Activated T-helper 1 cell treated with anti-CD3 and anti-CD28 coated beads, Interleukin-2, amount 50 U/mL, for 16 hours (primary cell): ENCODE measurements at places on chromosomes 11 and 22.

DNA sequence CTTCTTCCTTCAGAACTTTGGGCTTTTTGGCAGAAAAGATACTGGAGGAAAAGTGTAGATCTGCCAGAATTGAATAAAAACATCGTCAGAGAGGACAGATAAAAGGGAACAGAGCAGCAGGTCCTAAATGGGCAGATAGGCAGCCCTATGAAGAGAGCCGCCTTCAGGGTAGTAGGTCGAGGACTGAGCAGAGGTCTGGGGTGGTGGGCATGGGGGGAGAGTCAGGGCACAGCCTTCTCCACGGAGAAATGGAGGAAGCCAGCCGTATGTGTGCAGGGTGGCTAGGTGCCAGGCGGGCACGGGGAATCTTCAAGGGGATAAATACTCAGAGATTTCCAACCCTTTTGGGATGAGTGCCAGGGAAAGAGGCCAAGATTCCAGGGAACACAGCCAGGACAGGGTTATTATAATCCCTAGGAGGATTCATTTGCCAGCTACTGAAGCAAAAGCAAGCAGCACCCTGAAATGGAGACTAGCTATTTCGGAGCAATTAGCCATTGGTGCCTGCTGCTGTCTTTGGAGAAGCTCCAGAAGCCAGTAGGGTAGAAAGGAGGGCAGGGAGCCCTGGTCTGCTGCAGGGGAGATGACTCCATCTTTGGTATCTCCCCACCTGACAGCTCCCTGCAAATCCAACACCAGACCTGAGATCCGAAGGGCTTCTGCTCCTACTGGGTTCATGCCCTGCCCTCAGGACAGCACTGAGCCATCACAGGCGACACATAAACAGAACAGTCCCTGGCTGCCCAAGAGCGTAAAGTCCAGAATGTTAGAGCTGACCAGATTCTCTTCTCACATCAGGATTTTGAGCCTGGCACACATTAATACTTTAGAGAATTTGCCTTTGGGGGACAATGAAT is 174.5 kb upstream of the NTM start:
- DNase-seq, result no peak

DNA sequence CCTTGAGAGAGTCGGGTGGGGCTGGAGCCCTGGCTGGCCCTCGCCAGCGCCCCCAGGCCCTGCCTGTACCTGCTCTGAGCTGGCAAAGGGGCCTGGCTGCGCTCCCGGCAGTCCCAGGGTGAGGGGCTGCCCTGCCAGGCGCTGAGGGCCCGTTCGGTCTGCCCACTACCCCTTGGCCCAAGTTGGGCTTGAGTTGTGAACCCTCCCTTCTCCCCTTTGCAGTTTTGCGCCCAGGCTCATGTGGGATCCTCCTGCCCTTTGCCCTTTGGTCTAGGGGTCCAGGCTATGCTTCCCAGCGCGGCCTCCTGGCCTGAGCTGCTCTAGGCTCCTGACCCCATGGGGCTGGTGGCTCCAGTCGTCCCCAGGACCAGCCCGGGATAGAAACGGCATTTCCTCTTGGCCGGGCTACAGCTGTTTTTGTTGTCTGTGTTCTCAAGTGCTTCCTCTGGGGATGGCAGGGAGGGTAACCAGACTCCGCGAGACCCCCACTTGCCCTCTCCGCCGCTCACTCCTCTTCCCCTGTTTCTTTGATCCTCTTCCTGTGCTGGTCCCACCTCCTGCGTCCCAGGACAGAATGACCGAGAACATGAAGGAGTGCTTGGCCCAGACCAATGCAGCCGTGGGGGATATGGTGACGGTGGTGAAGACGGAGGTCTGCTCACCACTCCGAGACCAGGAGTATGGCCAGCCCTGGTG is 34.9 kb downstream of the PRDM11 start:
- DNase-seq, result no peak

GRCh38 chr22:38772623-38772873 is 16.8 kb upstream of the SUN2 start:
- no peak for DNase-seq

- no peak for DNase-seq
Observed at GRCh38 chr11:126969865-126970479, 30.6 kb downstream of the KIRREL3 start.

GRCh38 chr11:112085822-112086421 is 634 bp downstream of the TIMM8B start:
- DNase-seq, result no peak

- no peak for DNase-seq
Observed at GRCh38 chr11:127612607-127613006, 612.0 kb upstream of the KIRREL3 start.

GRCh38 chr22:19984201-19984753 is 32.3 kb downstream of the ARVCF start:
- DNase-seq, result no peak

GRCh38 chr11:22508665-22509064 is 117.0 kb downstream of the FANCF start:
- DNase-seq, result no peak

GRCh38 chr11:26946257-26946716 is 47.6 kb upstream of the FIBIN start:
- DNase-seq, result no peak

- DNase-seq, result no peak
Observed at GRCh38 chr11:27370374-27370773, 7.4 kb upstream of the CCDC34 start.

DNA sequence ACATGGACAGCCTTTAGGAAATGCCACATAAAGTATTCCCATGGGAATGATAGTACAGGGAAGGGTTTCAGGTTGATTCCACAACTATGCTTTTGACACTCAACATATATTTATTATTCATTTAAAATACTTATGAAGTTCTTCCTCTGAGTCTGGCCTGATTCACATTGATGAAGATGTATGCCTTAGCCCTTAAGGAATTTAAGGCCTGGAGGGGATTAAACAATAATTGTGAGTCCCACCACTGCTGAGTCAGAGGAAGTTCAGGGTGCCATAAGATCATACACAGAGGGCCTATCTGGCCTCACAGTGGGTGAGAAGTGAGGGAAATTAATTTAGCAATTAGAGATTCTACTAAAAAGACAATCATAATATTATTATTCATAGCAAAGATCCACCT is 161.1 kb upstream of the SNX19 start:
- DNase-seq, result no peak

GRCh38 chr22:49882519-49883293 is 29.1 kb downstream of the ZBED4 start:
- no peak for DNase-seq

GRCh38 chr11:130381317-130381716 is 47.1 kb downstream of the ADAMTS8 start:
- DNase-seq, result no peak

DNA sequence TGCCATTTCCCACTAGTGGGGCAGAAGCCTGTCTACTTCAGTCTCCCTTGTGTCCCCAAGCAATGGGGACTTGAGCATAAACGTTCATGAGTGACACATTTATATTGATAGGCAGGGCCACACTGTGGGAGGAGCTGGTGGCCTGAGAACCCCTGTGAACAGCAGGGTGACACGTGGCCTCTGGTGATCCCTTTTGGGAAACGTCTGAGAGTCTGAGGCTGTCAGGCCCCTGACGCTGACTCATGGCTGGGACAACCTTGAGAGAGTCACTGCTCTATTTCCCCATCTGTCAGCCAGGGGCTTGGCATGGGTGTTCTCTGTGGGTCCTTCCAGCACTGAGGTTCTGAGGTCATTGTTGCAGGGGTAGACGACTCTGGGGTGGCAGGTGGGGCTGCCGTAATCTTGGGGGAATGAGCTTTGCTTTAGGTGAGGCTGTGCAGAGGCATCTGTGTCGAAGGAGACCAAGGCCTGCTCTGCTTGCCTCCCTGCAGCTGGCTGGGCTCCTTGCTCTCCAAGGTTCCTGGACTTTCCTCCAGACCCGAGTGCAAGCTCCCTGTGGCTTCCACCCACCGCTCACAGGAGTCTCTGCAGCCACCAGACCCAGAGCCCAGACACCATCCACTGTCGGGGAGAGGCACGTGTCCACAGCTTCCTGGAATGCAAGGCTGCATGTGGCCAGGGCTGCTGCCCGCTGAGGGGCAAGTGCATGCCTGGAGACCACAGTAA is 54.7 kb downstream of the SMIM38 start:
- no peak for DNase-seq

DNA sequence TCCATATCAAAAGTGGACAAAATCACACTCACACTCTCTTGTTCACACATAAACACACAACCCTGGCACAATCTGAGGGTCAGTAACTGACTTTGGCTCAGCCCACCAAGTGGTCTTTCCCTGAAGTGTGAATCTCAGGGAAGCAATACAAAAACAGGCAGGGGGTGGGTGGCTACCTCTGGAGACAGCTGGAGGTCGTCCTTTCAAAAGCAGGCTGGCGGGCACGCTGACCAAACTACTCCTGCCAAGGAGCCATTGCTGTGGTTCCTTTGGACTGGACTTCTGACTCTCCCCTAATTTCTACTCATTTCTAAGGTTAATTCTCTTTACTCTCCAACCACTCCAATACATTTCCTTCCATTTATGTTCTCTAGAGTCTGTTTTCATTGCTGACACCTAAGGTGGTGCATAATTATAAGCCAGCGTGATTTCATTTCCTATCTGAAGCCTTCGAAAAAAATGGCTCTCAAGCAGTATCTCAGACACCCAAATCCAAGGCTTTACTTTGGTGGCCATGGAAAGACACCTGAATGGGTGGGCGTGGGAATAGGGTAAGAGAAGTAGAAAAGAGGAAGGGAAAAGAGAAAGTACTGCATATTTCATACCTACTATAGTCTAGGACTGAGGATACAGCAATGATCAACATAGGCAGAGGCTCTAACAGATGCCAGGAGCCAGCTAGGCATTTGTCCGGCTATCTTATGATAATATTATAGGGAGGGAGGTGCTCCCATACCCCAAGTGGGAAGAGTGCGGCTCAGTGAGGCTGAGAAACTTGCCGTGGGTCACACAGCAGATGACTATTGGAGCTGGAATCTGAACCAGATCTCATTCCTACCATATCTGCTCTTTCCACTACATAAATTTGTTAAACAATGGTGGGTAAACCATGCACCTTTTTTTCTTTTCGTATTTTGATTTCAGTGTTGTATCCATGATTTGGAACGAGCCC is 22.0 kb downstream of the FZD4 start:
- DNase-seq, result no peak

DNA sequence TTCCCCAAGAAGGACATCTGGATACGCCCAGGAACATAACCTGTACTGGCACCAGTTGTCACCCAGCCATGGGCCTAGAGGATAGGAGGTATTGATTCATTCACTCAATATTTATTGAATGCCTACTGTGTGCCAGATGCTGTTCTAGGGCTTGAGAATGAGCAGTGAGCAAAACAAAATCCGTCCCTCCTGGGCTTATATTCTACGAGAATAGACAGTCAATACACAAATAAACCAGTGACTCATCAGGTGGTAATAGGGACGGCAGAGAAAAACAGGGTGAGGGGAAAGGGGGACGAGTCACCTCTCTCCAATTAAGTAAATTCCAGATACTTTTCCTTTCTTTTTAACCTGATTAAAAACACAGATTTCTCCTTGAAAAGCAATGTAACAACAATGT is 103.5 kb downstream of the MICAL2 start:
- no peak for DNase-seq

GRCh38 chr22:48842976-48843375 is 984.7 kb downstream of the BRD1 start:
- DNase-seq, result no peak

GRCh38 chr11:1404461-1405185 is 14.9 kb downstream of the BRSK2 start:
- DNase-seq, result no peak

GRCh38 chr11:125165111-125165842 is 726 bp downstream of the PKNOX2 start:
- DNase-seq, result no peak

GRCh38 chr11:124884869-124885479 is 12.7 kb downstream of the ROBO4 start:
- no peak for DNase-seq

DNA sequence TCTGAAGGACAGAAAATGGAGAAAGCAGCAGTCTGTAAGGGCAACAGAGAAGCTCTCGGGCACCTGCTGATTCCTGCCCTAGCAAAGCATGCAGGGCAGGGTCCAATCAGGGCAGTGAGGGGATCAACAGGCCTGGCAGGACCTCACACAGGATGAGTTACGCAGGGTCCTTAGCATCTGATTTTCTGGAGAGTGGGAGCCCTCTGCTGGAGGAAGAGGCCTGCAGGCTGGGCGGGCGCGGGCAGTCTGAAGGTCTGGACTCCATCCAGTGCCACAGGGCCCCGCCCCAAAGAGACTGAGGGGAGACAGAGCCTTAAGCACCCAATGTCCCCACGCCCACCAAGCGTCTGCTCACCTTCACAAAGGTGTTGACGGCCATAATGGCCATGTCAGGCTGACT is 28.9 kb downstream of the AP1B1 start:
- DNase-seq, result no peak

GRCh38 chr22:40137132-40137531 is 40.6 kb upstream of the TNRC6B start:
- no peak for DNase-seq

GRCh38 chr11:131723088-131723487 is 352.7 kb downstream of the NTM start:
- DNase-seq, result no peak

- no peak for DNase-seq
Observed at GRCh38 chr11:119691020-119691666, 37.9 kb downstream of the NECTIN1 start.

DNA sequence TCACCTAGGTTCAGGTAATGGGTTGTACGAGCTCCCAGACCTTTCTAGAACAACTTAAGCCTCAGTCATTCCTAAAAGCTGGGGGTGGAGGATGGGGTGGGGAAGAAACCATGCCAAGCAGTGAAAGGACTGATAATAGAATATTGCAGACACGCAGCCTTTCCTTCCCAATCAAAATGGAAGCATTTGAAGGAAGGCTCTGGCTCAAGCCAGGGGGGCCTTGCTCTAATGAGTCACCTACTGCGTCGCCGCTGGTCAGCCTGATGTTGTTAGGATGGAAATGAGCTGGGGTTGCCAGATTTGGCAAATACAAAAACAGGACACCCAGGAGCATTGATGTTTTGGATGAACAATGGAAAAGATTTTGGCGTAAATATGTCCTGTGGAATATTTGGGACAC is 6.2 kb downstream of the SYT12 start:
- DNase-seq, result no peak

DNA sequence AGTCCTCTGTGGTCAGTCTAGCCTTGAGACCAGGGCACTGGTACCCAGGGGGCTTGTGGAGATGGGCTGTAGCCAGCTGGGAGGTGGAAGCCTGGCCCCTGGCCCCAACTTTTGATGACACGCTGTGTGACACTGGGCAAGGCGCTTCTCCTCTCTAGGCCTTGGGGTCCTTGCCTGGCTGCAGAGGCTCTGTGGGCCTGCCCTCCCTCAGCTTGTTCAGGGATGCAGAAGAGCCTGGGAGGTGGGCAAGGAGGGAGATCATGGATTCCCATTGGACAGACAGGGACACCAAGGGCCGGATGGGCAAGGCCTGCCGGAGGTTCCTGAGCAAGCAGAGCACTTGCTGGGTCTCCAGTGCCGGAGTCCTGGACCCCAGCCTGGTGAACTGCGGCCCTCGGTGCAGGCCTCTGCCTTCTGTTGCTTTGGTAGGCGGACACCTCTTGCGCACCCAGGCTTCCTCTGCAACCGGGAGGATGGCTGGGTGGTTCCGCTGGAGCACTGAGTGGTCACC is 1.3 kb upstream of the PPP2R5B start:
- no peak for DNase-seq

- no peak for DNase-seq
Observed at GRCh38 chr11:117230286-117230961, 1.4 kb downstream of the PCSK7 start.

- DNase-seq, result no peak
Observed at GRCh38 chr11:14722496-14722895, 78.9 kb downstream of the PDE3B start.
